Aorta (tissue), 5 donors: ENCODE measurements at places on chromosomes 1 and 21. TPM values are rescaled to one million over a fixed set of nuclear protein-coding genes. Genes with fewer than 3 reads are reported as not detected.

GRCh38 chr1:65359888-65360287 is 50.5 kb downstream of the DNAJC6 start:
- no peaks in the 10 kb centered on the region for H3K27me3 ChIP-seq
- peaks cover 2% of the 10 kb centered on the region for H3K4me1 ChIP-seq
- H3K4me3 ChIP-seq, result no peak overlapping the region
- no peaks in the 10 kb centered on the region for H3K36me3 ChIP-seq
- no peak for DNase-seq

- no peak overlapping the region for H3K4me3 ChIP-seq
- H3K27ac ChIP-seq, result no peak overlapping the region
These were observed 285.7 kb upstream of the SGIP1 start for GRCh38 chr1:66248257-66248656.

GRCh38 chr1:226203240-226203639 is 16.7 kb upstream of the ACBD3 start:
- H3K4me3 ChIP-seq, result no peak overlapping the region
- no peak overlapping the region for H3K27ac ChIP-seq
- H3K36me3 ChIP-seq, result no peaks in the 10 kb centered on the region
- no peak for DNase-seq
- no peaks in the 10 kb centered on the region for H3K27me3 ChIP-seq
- no peaks in the 10 kb centered on the region for H3K4me1 ChIP-seq

DNA sequence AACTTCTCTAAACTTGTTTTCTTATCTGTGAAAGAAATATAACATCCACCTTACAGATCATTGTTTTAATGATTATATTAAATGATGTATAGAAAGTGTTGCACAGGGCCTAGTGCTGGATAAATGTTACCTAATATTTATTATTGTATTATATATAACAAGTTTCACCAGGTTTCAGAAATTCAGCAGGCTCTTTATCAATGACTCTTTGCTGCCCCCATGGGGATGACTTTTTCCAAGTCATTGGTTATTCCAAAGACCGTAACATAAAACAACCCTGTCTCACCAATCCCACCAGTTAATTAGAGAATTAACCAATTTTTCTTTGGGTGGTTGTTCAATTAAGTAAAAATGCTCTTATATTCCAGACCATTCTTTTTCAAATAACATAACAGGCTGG is 7.3 kb upstream of the DEDD start:
- H3K4me3 ChIP-seq, result no peak overlapping the region
- no peak overlapping the region for H3K27ac ChIP-seq
- H3K27me3 ChIP-seq, result no peaks in the 10 kb centered on the region
- H3K4me1 ChIP-seq, result no peaks in the 10 kb centered on the region

OR2T29 gene
- total RNA-seq, result not detected

UBE2U gene
- total RNA-seq, result not detected
